ENCODE measurements at places on chromosomes 1 and 21.
A peak's percentile ranks its signal among the peaks of the same experiment; 100 is the strongest.

DNA sequence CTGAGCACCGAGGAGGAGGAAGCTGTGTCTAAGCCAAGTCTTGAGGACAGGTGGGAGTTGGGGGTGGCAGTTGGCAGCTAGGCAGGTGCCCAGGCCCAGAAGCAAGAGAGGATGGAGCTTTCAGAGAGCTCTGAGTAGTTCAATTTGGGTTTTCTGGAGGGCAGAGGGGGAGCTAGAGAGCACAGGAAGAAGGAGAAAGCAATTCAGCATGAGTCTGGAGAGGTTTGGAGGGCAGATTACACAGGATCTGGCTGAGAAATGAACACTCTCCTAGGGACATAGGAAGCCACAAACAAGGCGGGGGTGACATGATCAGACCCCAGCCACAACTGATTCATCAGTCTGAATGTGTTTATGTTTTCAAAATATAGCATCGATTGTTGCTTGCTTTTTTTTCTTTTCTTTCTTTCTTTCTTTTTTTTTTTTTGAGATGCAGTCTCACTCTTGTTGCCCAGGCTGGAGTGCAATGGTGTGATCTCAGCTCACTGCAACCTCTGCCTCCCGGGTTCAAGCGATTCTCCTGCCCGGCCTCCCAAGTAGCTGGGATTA is 23.8 kb downstream of the PTPRF start:
- no peak for DNase-seq

- peak; percentile 75 for DNase-seq
Measured at GRCh38 chr1:8059161-8059622, 33.1 kb upstream of the ERRFI1 start.

DNA sequence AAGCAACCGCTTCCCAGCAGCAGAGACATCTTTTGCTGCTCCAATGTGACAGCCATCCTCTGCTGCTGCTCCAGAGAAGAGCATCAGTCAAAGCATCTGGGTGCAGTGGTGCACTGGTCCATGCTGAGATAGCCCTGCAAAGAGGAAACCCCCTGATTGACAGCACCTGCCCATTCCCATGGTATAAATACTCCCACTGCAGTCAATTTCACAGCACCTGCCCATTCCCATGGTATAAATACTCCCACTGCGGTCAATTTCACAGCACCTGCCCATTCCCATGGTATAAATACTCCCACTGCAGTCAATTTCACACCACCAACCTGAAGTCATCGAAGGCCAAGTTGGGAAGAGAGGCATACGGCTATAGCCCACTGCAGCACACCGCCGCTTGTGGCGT is 25.5 kb downstream of the FBXO2 start:
- DNase-seq: no peak

DNA sequence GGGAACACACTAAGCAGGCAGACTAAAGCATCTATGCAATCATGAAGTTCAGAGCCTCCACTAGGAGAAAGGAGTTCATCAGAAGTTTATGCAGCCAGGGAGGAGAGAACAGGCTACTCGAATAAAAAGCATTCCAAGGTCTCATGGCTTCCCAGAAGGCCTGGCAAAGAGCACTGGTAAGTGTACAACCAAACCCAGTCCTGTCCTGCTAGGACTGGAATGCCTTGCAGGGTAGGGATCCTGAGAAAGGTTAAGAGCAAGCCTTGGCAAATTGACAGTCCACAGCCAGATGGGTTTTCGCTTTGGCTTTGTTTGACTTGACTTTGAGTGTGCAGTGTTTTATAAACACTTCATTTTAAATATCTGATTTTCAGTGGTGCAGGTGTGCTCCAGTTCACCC is 133.6 kb upstream of the ATP1B1 start:
- no peak for DNase-seq

DNA sequence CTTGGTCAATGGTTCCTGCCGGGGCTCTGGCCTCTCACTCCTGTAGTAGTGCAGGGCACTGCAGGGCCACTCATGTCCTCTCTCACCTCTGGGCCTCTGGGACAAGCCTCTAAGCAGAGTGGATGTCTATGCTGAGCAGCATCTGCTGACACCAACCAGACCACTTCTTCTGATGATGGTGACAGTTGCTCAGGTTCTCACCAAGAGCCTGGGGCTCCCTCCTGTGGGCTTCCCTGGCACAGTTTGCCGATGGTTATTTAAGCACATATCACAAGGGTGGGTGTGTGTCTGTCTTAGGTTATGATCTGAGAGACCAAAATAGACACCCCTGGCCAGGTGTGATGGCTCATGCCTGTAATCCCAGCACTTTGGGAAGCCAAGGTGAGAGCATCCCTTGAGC is 17.4 kb upstream of the GPR137B start:
- DNase-seq: no peak

DNA sequence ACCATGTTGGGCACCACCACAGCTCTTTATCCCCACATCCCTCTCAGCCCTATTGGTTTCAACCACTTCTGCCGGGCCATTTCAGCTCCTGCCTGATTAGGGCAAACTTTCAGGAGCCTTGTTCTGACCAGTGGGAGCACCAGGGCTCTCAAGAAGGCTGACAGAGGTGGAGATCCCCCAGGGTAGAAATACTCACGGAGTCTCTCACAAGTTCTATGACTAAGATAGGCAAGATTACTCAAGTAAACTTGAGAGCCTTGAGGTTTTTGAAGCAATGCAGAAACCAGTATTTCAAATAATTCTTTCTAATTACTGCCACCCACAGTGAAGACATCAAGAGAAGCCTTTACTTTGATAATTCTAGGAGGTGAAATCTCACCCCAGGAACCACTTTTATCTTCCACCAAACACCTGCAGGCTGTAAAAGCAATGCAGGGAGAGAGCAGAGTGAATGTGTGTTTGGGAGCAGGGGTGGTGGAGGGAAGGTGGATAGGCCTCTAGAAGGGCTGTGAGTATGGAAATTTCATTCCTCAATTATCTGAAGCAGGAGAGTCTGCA is 6.6 kb upstream of the PTCH2 start:
- DNase-seq: no peak

GRCh38 chr1:26520339-26520738 is 9.2 kb upstream of the RPS6KA1 start:
- DNase-seq: no peak

- DNase-seq: no peak
Measured at GRCh38 chr1:109275706-109276345, 7.1 kb downstream of the PSRC1 start.

GRCh38 chr1:27004471-27005165 is 8.0 kb downstream of the TENT5B start:
- DNase-seq: no peak

DNA sequence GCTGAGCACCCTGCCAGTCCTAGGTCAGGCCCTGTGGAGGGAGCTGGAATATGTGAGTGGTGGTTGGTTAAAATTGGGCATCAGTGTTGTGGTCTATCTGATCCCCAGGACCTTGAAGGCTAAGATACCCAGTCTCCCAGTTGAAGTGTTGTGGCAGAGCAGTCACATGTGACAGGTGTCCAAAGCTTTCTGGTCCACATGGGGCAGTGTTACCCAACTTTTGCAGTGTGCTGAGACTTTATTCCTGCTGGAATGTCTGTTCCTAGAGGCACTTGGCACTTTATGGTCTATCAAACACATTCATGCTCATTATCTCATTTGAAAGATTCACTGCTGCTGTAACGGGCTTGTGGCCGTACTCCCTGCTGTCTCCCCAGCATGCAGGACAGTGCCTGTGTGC is 21.0 kb upstream of the LORICRIN start:
- no peak for DNase-seq

- DNase-seq: no peak
Measured at GRCh38 chr21:46091118-46091517, 6.8 kb upstream of the COL6A2 start.

DNA sequence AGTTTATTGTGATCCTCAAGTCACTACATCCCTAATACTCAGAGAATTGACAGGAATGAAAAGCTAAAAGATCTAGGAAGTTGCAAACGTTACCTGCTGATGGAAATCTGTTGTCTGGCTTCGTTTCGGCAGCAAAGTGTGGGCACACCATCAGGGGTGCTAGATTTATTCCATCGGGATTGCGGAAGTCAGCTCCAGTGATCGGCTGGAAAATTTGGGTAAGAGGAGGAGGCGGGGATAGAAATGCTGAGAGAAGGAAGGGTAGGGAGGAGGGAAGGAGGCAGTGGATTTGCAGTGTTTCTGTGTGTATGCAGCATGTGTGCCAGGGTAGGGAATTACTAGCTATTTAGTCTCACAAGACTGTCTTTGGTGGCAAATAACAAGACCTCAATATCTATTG is at the start of gene CTSK:
Gene CTSK, minus strand, starts transcription at position 140 of the 400 bp plus-strand sequence. CDS start 1,455 bp downstream, outside the sequence.
- no peak for DNase-seq
